CD8-positive, alpha-beta T cell (primary cell): ENCODE measurements at places on chromosomes 6 and 20.

GRCh38 chr20:50054626-50055511 lies 58.1 kb downstream of the UBE2V1 start:
- DNase-seq = no peak

- no peak for DNase-seq
These were observed 268.6 kb upstream of the AGPAT4 start for GRCh38 chr6:161542346-161542980.

GRCh38 chr20:14407336-14407735 lies 69.9 kb upstream of the FLRT3 start:
- no peak for DNase-seq

DNA sequence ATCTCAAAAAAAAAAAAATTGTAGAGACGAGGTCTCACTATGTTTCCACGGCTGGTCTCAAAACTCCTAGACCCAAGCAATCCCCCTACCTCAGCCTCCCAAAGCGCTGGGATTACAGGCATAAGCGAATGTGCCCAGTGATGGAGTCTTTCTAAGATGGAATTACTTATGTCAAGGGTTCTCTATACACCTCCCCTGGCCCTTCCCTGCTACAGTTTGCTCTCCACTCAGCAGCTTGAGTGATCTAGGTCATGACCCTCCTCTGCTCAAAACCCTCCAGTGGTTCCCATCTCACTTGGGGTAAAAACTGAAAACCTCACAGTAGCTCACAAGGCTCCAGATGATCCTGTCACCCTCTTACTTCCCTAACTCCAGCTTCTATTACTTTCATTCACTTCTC lies 1.8 kb upstream of the DNPH1 start:
- no peak for DNase-seq

GRCh38 chr20:19921284-19921793 lies 95.8 kb upstream of the NAA20 start:
- DNase-seq = no peak

GRCh38 chr6:144059139-144059538 lies 36.2 kb downstream of the SF3B5 start:
- DNase-seq = no peak

GRCh38 chr6:4459032-4459431 lies 317.2 kb upstream of the CDYL start:
- DNase-seq = no peak

DNA sequence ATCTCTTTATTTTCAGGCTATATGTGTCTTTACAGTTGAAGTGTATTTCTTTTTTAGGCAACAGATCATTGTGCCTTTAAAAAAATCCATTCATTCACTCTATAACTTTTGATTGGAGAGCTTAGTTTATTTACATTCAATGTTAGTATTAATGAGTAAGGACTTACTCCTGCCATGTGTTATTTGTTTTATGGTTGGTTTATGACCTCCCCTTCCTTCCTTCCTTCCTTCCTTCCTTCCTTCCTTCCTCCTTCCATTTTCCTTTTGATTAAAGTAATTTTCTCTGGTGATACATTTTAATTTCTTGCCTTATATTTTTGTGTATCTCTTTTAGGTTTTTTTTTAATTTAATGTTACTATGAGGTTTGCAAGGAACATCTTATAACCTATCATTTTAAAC lies 1005.3 kb upstream of the EPHA7 start:
- DNase-seq = no peak

DNA sequence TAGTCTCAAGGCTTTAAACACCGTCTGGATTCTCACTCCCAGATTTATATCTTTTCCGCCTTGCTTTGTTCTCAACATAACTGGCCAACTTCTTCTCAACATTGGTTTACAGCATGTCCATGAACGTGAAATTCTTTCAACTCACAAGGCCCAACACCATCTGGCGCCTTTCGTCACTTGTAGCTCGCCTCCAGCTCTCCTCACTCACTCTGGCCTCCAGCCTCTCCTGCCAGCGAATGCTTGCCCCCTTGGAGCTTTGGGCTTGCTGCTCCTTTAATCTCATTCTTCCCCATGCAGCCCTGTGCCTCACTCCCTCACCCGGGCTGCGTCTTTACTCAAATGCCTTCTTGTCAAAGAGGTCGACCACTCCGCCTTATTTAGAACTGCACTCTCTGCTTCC lies 324.5 kb downstream of the PRKN start:
- no peak for DNase-seq

- DNase-seq = peak; percentile 82
These were observed 7.3 kb upstream of the ULBP2 start for GRCh38 chr6:149934249-149935156.

- no peak for DNase-seq
These were observed 71.7 kb downstream of the HIVEP1 start for GRCh38 chr6:12083763-12084162.

- DNase-seq = no peak
These were observed 103.8 kb upstream of the FLRT3 start for GRCh38 chr20:14441201-14441600.

GRCh38 chr20:45861221-45862075 lies 4.0 kb downstream of the ZSWIM3 start:
- no peak for DNase-seq

DNA sequence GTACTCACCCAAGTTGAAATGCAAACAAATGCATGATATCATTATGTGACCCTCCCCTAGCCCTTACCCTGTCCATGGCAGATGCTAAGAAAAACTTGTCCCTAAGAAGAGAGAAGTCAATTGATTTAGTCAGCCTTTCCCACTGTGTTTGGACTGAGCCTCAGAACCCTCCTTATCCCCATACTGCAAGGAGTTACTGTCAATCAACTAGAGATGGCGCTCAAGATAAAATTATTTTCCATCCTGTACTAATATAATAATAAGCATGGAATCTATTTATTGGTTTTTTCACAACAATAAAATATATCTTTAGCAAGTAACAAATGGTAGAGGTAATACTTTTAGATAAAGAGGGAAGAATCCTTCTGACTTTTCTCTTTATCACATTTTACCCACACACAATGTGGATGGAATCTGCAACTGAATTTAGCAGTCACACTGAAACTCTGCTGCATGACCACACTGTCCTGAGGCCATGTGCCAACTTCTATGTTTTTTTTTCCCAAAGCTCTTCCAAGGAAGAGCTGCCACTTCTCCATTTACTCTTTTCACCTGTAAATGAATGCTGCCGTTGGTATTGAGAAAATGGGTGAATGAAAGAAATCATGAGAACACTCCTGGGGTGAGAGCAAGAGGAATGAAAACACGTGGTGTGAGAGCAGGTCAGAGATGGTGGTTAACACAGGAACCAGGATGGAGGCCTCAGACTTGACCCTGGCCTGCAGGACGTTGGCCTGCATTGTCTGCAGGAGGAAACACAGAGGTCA lies 10.5 kb downstream of the NT5E start:
- no peak for DNase-seq

- DNase-seq = no peak
These were observed 29.9 kb downstream of the RNGTT start for GRCh38 chr6:88933521-88933920.

DNA sequence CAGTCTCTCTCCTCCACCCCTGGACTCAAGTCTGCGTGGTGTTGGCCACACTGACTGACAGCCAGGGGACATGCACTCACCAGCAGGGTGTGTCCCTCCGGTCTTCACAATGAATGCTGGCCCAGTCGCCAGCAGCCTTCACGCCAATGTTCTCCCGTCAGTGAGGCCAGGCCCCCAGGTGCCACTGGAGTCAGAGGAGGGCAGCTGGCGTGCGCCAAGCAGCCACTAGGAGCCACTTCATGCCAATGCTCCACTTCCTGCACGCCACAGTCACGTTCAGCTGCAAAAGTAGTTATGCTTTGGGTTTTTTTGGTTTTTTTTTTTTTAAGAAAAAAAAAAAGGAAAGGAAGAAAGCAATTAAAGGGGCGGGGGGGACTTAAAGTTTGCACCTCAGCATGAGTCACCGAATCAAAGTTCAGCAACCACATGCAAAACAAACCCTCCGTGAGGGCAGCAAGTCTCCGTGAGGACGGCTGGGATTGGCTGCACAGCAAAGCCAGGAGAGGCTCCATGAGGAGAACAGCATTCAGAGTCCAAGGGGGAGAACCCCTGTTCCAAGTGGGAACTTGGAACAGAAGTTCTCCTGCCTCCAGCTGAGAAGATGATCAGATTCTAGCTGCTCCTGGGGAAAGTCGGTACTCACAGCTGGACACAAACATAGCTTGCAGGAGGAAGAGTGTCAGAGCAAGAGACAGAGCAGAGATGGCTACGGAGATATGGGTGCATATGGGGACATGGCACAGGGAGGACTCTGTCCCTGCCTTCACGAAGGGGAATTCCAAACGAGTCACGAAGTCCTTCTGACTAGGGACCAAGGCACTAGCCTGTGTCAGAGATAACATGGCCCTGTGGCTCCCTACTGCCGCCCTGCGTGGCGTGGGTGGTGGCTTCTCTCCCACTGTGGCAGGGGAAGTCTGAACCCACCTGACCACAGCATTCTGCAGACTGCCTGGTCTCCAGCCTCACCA lies at the start of gene ZC3H12D:
Gene ZC3H12D, minus strand, starts transcription at position 282 of the 968 bp plus-strand sequence. CDS start 10,471 bp downstream, outside the sequence.
- DNase-seq = peak; percentile 65

DNA sequence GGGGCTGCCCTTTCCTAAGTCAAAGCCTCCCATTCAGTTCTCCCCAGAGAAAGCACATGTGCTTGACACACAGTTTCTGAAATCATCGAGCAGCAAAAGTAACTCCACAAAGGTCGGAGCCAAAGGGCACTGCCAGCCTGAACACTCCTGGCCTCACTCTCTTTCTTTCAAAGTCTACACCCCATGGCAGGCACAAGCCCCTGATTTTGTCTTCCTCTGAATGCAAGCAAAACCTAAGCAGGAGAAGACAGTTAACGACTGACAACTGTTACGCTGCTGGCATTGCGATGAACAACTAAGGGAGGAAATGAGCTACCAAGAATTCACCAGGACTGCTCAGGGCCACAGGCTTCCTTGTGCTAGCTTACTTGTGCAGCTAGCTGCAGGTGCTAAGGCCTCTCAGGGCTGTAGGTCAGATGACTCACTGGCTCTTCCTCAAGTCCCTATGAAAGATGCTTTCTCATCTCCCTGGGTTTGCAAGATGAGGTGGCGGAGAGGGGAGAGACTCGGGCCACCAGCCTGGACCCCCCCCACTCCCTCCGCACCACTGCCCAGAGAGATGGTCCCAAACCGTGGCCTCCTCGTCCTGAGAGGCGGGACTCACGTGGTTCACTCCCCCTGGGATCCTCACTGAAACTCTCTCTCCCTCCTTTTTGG lies 208.2 kb downstream of the DLL1 start:
- no peak for DNase-seq

GRCh38 chr6:169654598-169655391 lies 47.0 kb downstream of the WDR27 start:
- peak; percentile 67 for DNase-seq

DNA sequence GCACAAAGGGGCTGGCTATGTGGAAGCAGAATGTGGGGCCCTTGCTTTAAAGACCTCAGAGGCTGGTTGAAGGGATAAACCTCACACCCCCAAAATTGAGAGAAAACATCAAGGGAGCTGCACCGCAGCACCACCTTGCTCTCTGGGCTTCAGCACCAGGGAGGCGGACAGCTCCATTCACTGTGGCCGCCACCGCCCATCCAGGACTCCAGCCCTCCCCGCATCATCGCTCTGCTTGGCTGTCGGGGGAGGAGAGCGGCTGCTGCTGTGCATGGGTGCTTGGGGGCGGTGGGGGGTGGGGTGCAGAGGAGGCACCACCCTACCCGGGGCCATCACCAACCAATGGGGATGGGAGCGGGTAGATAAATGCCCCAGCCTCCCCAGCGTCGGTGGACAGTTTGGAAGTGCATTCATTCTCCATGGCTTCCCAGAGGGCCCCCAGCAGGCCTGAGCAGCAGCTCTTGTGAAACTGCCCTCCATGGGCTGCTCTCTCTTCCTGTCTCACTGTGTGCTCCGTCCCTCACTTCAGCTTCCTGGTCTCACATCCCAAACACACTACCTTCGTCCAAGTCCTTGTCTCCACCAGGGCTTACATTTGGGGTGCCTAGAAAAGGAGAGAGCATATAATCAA lies 75.7 kb upstream of the BHLHE23 start:
- no peak for DNase-seq

GRCh38 chr6:16511723-16512489 lies 249.4 kb downstream of the ATXN1 start:
- peak; percentile 75 for DNase-seq

DNA sequence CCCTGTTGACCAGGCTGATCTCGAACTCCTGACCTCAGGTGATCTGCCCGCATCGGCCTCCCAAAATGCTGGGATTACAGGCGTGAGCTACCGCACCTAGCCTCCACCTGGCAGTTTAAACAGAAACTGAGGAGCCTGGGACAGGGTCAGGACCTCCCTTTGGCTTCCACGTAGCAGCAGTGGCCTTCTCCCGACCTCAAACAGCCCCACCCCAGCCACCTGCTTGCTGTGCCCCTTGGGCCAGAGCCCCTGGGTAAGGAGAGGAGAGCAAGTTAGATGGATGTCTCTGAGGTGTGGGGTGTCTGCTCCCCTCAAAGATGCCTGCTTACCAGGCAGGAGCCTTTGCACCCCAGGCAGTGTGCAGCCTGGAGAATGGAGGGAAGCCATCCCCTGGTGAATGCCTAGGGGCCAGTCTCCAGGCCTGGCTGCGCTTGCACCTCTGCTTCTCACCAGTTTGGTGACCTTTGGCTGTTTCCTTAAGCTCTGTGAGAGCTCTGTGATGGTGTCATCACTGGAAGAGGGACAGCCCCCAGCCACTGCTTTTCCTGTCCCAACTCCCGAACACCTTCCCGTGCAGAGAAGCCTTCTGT lies 42.1 kb upstream of the MDFI start:
- no peak for DNase-seq

GRCh38 chr6:159998538-159998937 lies 29.7 kb downstream of the IGF2R start:
- no peak for DNase-seq

DNA sequence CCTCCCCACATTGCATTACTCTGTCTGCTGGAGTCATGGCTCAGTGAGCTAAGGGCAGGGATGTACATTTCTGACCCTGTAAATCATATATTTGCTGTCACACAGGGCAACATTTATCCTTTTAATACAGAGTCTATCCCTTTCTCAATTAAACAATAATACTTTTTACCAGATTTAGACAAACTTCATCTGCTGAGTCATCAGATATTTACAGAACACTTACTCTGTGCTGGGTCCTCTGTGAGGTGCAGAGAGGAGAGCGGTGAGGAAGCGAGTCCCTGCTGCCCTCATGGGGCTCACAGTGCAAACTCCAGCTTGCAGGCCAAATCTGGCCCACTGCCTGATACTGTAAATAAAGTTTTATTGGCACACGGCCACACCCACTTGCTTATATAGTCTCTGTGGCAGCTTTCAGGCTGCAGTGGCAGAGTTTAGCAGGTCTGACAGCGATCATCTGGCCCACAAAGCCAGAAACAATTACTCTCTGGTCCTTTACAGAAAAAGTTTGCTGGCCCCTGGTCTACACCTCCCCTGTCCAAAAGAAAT lies 144.5 kb downstream of the CDH26 start:
- DNase-seq = no peak

- no peak for DNase-seq
These were observed 157.6 kb upstream of the KCNQ5 start for GRCh38 chr6:72464246-72464645.

GRCh38 chr6:161088676-161089328 lies 97.2 kb downstream of the MAP3K4 start:
- DNase-seq = no peak

DNA sequence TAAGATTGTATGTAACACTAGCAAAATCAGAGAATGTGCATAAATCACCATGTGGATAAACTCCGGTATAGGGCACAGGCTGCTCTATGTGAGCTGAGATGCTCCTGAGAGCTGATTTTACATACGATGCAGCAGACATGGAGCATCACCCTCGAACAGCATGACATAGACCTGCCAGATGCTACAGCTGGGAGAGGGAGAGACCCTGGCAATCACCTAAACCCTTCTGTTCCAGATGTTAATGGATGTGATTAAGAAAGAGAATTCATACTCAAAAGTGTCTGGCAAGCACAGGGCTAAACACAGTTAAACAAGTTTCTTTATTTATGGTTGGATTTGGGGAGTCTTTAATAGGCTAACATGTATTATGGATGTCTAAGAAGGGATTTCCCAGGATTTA lies 157.0 kb downstream of the CLIC5 start:
- no peak for DNase-seq
